ENCODE measurements at places on chromosomes 1 and 21.

- no peak for DNase-seq
Observed at GRCh38 chr1:201603613-201604232, 64.8 kb downstream of the NAV1 start.

- DNase-seq = no peak
Observed at GRCh38 chr1:155591770-155592169, 18.2 kb upstream of the MSTO1 start.

- no peak for DNase-seq
Observed at GRCh38 chr1:199303035-199303434, 664.2 kb downstream of the PTPRC start.

DNA sequence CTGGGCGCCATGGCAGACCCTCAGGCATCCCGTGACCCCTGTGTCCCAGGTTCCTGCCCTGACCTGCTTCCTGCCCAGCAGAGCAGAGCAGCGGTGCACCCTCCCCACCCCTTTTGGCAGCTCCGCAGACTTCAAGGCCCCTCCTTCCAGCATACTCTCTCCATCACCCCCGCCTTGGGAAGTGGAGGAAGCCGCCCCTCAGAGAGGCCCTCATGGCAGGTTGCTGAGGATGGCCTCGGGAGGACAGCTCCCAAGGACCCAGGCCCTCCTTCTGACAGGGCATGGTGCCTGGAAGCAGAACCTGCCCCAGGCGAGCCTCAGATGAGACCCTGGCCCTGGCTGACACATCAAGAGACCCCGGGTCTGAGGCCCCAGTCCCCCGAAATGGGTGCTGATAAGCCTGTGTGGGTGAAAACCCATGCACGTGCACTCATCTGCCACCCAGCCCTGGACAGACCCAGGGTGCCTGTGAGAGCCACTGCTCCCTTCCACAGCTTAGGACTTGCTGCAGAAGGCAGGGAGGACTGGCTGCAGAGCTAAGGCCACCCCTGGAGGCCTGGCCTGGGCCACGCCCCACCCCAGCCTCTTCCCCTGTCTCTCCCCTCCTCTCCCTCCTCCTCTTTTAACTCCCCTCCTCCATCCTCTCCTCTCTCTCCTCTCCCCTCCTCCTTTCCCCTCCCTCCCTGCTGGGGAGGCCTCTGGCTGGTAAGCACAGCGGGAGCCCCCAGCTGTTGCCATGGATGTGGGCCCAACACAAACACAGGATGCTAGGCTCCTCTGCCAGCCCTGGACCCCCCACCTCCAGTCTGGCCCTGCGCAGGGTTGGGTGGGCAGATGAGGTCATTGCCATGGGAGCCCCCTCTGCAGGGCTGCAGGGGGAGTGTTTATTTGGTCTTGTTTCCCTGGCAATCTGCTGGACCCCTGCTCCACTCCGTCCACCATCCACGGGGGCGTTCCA, 33.7 kb downstream of the WNT9A start:
- DNase-seq = no peak

DNA sequence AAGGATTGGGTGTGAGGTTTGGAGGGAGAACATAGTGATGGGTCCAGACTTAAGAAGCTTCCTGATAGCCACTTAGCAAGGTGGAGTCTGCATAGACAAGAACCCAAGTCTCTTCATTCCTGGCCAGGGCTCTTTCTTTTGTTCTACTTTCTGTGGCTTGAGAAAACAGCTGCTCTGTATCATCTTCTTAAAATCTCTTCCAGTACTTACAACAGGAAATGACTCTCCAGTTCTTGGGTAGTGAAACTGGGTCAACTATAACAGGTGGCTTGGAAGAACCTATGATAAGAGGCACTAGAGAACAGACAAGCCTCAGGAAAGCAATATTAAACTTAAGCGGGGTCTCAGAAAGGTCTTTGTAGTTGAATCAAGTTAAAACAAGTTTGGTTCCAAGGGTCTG, 148.1 kb upstream of the USP24 start:
- DNase-seq = no peak

DNA sequence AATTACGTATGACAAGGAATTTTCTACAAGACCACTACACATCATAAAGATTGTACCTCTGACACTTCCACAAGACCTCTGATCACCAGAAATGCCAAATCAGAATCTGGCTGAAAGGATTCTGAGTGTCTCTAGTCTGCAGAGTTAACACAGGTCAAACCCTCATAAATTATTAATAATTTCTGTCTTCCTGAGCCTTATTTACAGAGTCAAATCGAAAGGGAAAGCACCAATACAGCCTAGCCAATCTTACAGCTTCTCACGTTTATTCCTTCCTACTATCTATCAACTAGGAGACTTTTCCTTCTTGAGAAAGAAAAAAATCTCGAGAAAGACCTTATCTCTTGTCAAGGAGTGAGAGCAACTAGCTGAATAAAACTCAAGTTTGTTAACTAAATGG, 2151.6 kb downstream of the MRPL39 start:
- no peak for DNase-seq

All from stimulated activated naive CD4-positive, alpha-beta T cell treated with Interleukin-2 at 50 U/mL for 16 hours (primary cell).